ENCODE measurements at places on chromosomes 6 and 20. TPM values are rescaled to one million over a fixed set of nuclear protein-coding genes. Genes with fewer than 3 reads are reported as not detected.

- no peaks in the 10 kb centered on the region for H3K4me1 ChIP-seq
- H3K4me3 ChIP-seq: no peak overlapping the region
- H3K27me3 ChIP-seq: no peaks in the 10 kb centered on the region
- H3K36me3 ChIP-seq: no peaks in the 10 kb centered on the region
- no peak overlapping the region for H3K27ac ChIP-seq
Measured at GRCh38 chr20:47927385-47927851, 142.1 kb upstream of the SULF2 start.

DNA sequence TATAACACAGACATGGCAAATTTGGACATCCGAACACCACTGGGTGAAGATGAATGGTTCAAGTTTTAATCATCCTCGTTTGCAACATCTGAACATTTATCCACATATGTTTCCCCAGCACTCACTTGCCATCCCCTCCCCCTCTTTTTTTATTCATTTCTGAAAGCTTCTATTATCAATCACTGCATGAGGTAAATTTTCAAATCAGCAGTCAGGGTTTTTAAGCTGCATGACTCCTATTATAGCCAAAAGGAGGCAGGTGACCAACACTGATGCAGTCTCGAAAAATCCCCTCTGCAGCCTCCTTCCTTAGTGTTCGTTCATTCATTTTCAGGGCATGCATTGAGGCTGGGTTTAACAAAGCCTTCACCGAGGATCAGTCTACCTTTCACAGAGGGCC, 530.8 kb upstream of the JARID2 start:
- no peak for DNase-seq
- H3K4me3 ChIP-seq: no peak overlapping the region
- no peaks in the 10 kb centered on the region for H3K27me3 ChIP-seq
- peaks cover 5% of the 10 kb centered on the region for H3K36me3 ChIP-seq

DNA sequence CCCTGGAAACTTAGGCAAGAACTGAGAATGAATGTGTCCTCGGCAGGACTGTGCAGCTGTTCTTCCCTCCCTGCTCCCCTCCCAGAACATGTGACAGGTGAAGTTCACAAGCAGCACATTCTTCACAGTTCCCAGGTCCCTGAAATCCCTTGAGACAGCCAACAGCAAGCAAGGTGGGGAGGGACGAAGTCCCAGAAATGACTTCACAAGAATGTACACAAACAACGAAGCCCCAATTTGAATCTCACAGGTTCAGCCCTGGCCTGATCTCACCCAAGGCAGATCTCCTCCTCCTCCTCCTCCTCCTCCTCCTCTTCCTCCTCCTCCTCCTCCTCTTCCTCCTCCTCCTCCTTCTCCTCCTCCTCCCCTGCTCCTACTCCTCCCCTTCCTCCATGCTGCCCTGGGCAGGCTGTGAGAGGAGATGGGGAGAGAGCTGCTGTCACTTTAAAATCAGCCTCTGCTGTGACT, 32.4 kb downstream of the WRNIP1 start:
- no peak for DNase-seq
- peaks cover 10% of the 10 kb centered on the region for H3K36me3 ChIP-seq
- H3K4me1 ChIP-seq: no peaks in the 10 kb centered on the region
- H3K4me3 ChIP-seq: no peak overlapping the region
- no peaks in the 10 kb centered on the region for H3K27me3 ChIP-seq

DNA sequence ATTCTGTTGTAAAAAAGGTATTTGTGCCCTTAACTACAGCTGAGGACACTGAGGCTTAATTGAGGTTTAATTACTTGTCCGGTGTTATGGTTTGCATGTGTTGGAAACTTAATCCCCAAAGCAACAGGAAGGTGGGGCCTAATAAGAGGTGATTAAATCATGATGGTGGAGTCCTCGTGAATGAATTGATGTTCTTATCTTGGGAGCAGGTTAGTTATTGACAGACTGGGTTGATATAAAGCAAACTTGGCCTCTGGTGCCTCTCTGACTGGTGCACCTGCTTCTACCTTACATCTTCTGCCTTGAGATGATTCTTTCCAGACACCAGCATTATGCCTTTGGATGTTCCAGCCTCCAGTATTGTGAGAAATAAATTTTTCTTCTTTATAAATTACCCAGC, 306.5 kb upstream of the HS3ST5 start:
- no peak overlapping the region for H3K27ac ChIP-seq
- no peak overlapping the region for H3K4me3 ChIP-seq
- H3K36me3 ChIP-seq: no peaks in the 10 kb centered on the region
- no peaks in the 10 kb centered on the region for H3K4me1 ChIP-seq

Gene PRL
- not detected for total RNA-seq

Gene MOG
- total RNA-seq: 0.55 TPM

Gene HLA-DOA
- 15.6 TPM for total RNA-seq
